Activated T-helper 1 cell treated with Interleukin-2 at 50 U/mL for 16 hours (primary cell): ENCODE measurements at places on chromosomes 4 and X.

- no peak for DNase-seq
These were observed 1399.8 kb upstream of the PABPC4L start for GRCh38 chr4:135601351-135601750.

GRCh38 chr4:78945651-78946179, 6.5 kb upstream of the PAQR3 start:
- no peak for DNase-seq

DNA sequence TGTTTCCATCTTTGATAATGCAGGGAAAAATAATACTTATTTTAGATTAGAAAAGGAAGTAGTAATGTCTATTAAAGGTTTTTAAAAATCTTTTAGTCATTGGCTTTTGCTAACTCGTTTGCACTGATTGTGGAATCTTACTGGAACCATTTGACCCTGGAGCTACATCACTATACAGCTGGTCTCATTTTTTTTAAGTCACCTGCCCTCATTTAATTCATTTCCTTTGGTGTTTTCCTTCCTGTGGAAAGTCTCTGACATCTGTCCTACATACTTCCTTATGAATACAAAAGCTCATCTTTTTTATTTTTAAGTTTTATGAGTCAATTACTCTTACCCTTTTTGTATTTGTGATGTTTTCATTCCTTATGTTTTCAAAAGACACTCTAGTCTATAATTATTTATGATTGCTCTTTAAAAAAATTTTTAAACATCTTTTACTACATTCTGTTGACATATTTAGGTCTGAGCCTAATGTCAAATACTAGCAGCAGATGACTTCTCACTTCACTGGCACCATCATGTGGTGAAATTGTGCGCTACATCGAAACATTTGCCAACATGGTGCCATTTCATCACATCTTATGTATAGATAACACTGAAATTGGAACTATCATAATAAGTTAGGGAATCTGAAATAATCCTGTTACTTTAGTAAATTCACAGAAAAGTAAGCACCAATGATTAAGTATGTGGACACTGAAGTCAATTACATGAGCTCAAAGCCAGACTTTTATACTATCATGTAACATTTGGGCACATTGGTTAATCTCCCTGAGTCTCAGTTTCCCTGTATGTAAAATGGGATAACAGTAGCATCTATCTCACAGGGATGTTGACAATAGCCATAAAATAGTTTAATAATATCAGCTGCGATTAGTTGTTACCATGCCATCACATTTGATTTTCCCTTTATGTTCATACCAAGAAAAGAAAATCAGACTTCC, 9.4 kb upstream of the MMAA start:
- DNase-seq, result peak; percentile 7

GRCh38 chr4:86834901-86835300, 14.3 kb downstream of the SLC10A6 start:
- no peak for DNase-seq

- DNase-seq, result no peak
These were observed 8.9 kb downstream of the ABLIM2 start for GRCh38 chr4:8149664-8150063.

GRCh38 chr4:56799824-56800756, 21.4 kb downstream of the SPINK2 start:
- DNase-seq, result peak; percentile 70

- no peak for DNase-seq
These were observed 133.2 kb downstream of the KDM6A start for GRCh38 chrX:45006002-45006800.

- peak; percentile 45 for DNase-seq
These were observed at the start of gene LONRF3 for GRCh38 chrX:118974088-118974907. LONRF3 (plus strand) TSS chrX:118974618; CDS start chrX:118974781, 163 bp downstream.

- no peak for DNase-seq
These were observed 1034.9 kb upstream of the GRID2 start for GRCh38 chr4:91268913-91269312.

DNA sequence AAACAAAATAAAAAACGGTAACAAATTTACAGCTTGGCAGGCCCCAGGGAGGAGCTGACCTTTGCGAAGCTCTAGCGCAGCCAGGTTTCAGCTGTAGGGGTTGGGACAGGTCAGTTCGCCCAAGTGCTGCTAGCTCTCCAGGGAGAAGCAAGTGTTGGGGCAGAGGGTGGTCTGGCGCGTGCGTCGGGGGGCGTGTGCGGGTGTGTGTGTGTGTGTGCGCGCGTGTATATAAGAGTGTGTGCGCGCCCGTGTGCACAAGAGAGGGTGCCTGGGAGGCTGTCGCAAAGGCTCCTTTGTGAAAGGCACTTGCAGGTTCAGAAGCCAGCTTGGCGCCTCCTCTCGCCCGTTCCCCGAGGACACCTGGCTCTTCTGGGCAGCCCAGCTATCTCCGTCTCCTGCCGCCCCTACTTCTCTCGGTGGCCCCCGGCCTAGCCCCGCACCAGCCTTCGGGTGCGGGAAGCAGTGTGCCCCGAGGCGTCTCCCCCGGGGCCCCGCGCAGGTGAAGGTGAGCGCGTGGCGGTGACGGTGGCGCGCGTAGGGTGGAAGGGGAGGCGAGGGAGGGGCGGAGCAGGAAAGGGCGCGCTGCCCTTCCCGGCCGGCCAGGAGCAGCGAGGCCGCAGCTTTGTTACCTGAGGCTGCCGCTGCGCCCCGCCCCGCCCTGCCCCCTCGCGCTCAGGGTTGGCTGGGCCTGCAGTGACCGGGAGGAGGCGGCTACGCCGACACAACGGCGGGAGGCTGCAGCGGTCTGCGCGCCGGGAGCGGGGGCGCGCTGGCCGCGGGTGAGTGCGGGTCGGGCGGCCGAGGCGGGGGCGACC, at the start of gene FHDC1:
Gene FHDC1, plus strand, starts transcription at position 693 of the 815 bp plus-strand sequence. CDS start 6,735 bp downstream, outside the sequence.
- no peak for DNase-seq

DNA sequence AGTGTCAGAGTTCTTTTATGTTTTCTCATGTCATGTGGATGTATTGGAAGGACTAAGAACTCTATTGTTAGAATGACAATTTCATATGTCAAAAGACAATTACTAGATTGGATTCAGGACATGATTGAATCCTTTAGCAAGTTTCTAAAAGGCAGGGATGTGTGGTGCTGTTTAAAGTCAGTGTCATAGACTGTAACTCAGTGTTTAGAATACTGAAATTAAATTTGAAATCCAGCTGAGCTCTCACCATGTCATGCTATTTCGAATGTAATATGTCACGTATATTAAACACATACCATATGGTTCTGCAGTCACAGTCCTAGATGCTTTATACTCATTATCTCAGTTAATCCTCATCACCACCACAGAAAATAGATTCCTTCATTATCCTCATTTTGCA, 7.8 kb downstream of the GUCY1B1 start:
- no peak for DNase-seq

DNA sequence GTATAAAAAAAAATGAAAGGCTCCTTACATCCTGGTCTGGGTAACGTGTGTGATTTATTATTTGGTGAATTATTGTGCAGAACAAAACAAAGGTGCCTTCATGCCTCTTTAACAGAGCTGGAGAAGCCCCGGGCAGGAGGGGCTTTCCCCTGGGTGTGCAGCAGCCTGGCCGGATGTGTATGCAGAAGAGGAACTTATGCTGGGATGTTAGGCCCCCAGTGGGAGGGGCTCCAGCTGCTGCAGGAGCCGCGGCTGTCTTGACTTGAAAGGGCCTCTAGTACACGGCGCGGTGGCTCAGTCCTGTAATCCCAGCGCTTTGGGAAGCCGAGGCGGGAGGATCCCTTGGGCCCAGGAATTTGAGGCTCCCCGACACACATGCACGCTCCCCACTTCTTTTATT, 16.0 kb downstream of the CCNQ start:
- DNase-seq, result peak; percentile 37

- DNase-seq, result no peak
These were observed 171.0 kb downstream of the RAPGEF2 start for GRCh38 chr4:159273841-159274240.

- no peak for DNase-seq
These were observed 170.1 kb downstream of the ATG4A start for GRCh38 chrX:108261549-108262203.

DNA sequence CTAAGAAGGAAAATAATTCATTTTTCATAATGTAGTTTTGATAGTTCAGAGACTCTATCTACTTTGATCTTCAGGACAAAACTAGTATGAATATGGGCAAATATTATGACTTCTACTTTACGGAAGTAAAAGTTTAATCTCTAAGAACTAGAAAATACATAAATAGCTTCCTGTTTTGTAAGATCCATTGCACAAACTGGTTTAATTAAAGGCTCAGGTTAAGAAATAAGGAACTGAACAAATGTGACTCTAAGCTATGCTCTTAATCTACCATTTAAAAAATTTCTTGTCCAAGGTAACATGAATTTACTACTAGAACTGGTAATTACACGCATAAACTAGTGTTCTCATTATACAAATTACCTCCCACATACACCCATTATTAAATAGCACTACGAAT, 360.6 kb downstream of the INPP4B start:
- no peak for DNase-seq

- DNase-seq, result no peak
These were observed 155.0 kb downstream of the SLC7A11 start for GRCh38 chr4:138087066-138087719.

DNA sequence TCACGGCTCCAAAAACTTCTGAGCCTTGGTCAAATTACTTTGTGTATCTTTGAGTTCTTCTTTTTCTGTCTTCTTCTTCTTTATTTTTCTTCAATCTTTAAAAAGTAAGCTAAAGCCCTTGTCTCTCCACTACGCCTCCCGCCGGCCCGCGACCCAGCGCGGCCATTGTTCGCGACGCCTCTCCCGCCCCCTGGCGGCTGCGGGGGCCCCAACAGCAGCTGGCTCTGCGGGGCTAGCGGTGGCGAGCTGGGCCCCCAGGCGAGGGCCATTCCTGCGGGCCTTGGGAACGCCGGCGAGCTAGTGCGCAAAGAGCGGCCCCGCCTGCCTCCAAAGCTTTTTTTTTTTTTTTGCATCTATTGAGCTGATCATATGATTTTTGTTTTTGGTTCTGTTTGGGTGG, 119.1 kb downstream of the TGIF2LX start:
- no peak for DNase-seq

- peak; percentile 67 for DNase-seq
These were observed 8.8 kb downstream of the GPRASP1 start for GRCh38 chrX:102659790-102660757.

DNA sequence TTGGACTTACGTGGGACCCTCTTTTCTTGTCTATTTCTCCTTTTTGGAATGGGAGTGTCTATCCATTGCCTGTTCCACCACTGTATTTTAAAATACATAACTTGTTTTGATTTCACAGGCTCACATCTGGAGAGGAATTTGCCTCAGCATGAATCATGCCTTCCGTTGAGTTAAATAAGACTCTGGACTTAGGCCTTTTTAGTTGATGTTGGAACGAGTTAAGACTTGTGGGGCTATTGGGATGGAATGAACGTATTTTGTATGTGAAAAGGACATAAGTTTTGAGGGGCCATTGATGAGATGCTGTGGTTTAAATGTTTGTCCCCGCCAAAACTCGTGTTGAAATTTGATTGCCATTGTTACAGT, 66.2 kb downstream of the BEX3 start:
- no peak for DNase-seq

- DNase-seq, result no peak
These were observed 21.4 kb downstream of the PHEX start for GRCh38 chrX:22053481-22053880.

- DNase-seq, result no peak
These were observed 221.5 kb downstream of the PCDH18 start for GRCh38 chr4:137310593-137311490.

DNA sequence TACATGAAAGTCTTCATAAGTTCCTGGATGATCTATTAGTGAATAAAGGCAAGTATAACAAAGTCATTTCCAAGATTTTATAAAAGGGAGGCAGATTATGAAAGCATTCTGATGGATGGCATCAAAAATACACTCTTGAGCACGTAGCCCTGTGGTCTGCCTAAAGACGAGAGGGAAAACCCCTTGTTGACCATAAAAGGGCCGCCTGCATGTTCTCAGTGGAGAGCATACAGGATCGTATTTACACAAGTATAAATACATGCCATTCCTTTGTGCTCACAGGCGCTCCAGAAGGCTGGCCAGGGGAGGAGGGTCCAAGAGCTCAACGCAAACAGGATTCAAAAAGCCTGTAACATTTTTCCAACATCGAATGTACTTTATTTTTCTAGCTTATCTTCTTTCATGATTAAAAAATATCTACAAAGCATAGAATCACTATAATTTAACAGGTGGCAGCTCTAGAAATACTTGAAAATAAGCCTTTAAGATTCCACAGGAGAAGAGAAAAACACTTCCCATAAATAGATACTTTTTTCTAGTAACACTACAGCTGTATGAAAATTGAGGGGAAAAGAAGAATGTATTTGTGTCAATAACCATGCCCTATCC, 29.6 kb downstream of the PDGFC start:
- DNase-seq, result no peak

GRCh38 chr4:153560908-153561307, 94.7 kb downstream of the TMEM131L start:
- DNase-seq, result no peak

- no peak for DNase-seq
These were observed 328.4 kb downstream of the CAMK2D start for GRCh38 chr4:113433116-113433515.
